RKO (cell line): ENCODE measurements at places on chromosomes 3 and 15.

DNA sequence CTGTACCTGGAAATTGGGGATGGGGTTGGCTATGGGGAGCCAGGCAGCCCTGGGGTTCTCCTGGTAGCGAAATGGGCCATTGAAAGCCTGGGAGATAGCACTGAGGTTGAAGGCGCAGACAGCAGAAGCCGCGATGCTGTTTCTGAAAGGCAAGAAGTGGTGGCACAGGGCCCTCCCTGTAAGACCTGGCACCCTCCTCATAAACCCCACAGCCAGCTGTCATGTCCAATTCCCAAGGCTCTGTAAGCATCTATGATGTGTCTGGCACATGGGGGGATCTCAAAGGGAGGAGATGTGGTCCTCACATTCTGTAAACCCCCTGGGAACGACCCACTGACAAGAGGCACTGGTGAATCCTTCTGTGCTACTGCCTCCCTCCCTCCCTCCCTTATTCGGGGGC lies 104.0 kb downstream of the SEMA5B start:
- no peak for DNase-seq

DNA sequence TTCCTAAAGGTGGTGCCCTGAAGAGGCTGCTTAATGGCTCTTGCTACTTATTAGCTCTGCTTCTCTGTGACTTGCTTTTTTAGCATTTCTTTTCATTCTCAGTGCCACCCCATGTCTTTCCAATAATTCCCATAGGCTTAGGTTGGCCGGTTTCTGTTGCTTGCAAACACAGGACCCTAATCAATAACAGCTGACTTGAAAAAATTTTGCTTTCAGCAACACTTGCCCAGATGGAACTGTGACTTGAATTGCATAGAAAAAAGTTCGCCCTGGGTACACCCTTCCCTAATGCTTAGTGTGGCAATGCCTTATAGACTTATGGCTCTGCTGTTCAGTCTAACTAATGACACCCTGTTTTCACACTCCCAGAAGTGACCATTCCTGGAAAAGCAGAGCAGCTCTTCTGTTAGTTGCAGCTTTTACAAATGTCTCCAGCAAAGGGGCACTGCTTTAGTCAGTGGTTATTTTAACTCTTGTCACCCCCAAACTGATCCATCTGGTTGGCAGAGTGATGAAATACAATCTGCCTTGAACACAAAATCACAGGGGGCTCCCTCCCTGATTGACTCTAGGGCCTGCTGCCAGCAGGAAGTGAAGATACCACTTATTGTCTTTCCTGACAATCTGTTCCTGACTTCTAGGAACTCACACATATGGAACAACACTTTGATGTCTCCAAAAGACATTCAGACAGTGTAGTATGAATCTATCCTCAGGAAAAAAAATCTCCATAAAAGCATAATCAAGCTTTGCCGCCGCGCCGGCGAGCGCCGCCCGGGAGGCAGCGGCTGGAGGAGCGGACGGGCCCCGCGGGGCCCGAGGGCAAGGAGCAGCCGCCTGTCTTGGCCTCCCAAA lies 9.7 kb upstream of the SLMAP start:
- no peak for DNase-seq

GRCh38 chr3:39102504-39103323 lies 4.7 kb downstream of the GORASP1 start:
- DNase-seq: no peak

DNA sequence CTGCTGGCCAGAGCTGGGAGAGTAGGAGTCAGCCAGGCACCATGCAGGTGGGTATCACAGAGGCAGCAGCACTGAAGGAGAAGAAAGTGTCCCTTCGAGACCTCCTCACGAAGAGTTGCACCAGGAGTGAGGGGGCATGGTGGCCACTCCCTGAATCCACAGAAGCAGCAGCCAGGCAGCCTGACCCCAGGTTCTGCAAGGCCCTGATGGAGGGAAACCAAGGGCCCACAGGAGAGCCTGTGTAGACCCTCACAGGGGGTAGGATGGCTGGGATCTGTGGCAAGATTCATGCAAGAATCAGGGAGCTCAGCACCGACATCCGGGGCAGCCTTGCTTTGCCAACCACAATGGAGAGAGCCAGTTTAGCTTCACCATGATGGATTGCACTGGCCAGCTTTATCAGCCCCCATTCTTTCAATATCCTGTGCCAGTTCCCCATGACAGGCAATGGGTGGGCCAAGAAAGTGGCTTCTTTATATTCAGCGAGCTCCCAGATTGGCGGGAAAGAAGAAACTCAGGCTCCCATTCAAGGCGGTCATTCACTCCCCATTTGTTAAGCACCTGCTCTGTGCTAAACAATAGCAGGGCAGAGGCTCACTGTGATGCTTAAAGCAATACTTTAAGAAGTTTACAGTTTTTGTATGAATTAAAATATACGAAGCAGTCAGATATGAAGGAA lies 33.5 kb upstream of the TBC1D21 start:
- no peak for DNase-seq

DNA sequence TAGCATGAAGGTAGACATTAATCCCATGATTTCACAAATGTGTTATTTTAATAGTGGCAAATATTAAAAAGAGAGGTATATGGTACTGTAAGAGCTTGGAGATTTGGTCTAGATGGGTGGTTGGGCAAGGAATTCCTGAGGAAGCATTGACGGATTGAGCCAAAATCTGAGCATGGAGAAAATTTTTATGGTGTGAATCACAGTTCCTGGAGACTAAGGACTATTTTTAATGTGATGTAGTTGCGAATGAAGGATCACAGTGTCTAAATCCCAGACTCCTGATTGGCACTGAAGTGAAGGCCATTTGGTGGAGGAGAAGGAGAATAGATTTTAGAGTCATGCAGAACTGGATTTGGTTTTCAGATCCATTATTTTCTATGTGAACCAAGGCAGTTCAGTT lies 188.7 kb upstream of the FEZF2 start:
- DNase-seq: peak; percentile 18

DNA sequence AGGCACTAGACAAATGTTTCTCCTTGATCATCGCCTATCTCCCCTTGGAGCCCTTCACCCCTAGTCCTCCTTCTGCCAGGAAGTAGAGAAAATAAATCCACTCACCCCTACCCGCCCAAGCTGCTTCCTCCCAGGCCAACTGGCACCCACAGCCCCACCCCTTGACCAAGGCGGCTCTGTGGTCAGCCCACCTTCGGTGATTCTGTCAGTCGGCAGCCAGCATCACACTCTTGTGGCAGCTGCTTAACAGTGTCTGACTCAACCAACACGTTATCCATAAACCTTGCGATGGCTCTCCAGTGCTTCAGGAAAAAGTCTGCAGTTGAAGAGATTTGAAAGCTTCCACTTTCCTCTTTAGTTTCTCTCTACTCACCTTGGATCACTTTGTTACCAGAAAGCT lies 7.6 kb downstream of the SHF start:
- DNase-seq: no peak
